Activated CD4-positive, alpha-beta T cell treated with anti-CD3 and anti-CD28 coated beads, Interleukin-2, amount 50 U/mL, for 4 hours (primary cell): ENCODE measurements at places on chromosomes 3 and 15.

DNA sequence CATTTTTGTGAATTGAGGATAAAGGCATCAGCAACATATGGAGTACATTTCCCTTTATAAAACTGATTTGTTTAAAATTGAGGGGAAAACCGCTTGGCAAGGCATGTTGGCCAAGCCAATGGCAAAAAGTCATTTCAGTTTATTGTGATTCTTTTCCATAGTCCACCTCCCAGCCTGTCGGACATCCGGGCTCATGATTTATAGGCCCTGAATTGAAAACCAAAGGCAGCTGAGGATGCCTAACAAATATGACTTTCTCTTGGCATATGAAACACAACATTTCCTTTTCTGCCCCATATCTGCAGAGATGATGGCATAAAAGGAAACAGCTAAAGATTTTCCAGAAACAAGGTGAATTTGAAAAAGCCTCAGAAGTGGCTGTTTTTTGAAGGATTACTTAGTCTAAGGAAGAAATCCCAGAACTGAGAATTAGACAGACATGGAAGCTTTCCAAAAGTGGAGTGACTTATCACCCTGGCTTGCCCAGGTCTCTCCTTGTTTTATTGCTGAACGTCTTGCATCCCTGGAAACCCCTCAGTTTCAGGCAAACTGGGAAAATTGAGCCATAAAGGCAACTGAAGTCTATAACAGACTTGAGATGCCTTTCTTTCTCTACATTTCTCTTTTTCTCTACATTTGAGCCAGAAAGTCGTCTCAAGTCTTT, 74.0 kb downstream of the COL8A1 start:
- no peak for DNase-seq

DNA sequence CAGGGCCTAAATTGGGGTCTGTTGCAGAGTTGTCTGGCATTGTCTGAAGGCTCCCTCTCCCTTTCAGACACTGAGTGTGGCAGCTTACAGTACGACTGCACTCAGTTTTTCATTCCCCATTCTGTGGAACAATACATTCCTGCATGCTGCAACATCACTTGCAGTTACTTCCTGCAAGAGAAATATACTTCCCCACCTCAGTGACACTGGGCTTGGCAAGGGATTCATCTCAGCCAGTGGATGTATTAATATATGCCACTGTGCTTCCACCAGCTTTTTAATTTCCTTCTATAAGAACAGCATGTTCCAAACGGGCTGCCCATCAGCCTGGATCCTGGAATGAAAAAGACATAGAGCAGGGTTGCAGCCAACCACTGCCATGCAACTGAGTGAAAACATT, 23.1 kb downstream of the B3GALNT1 start:
- DNase-seq, result no peak

DNA sequence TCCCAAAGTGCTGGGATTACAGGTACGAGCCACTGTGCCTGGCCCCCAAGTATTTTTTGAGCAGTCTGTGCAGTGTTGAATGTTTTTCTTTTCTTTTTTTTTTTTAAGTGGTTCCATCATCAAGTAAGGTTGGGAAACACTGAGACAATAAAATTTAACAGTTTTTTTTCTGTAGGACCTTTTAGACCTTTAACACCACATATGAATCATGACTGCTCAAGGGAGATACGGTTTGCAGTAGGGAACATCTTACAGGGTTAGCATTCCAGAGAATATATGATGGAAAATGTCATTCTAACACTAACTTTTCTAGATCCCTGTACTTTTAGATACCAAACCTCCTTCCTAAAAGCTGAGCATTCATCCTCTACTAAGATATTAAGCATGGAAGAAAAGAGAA, 41.7 kb downstream of the SNX4 start:
- no peak for DNase-seq

GRCh38 chr3:171044384-171044783, 17.9 kb upstream of the SLC2A2 start:
- no peak for DNase-seq

DNA sequence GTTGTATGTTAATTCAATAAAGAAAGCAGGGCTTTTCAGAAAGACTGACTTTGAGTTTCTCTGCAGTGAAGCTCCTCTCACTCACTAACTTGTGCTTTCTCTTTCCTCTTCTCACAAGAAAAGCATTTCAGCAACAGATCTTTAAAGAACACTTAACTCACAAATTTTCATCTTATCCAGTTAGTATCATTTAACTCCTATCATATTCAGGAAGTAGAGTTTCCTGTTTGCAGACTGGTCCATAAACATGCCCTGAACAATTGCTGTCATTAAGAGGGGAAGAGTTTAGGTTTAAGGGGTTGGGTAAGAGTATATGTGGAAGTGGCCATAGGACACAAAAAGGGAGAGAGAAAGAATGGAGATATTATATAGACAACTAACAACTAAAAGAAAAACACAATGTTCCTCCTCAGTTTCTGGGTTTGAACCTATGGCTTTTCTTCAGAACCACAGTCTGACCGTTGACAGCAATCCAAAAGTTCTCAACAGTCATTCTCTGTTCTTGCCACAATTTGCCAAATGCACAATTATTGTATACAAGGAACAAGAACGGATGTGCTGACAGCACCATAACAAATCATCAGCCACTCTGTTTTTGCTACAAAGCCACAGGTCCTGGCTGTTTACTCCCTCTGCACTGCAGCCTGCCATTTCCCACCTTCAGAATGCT, 63.9 kb downstream of the CHAC1 start:
- no peak for DNase-seq

DNA sequence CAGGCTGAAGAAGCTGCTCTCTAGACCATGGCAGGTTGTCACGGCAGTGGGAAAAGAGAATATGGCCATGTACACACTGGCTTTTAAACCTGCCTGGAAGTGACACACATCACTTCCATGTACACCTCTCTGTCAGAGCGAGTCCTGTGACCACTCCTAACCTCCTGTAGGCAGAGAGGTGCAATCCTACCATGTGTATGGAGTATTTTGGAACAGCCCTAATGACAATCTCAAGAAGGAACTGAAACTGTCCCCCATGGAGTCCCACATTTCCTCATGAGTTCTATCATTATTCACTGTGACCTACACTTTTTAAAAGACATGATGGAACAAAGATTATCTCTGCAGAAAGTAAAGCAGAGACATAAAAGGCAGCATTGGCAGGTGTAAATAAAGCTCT, 153.4 kb upstream of the PFN2 start:
- DNase-seq, result no peak
